ENCODE measurements at places on chromosomes 5 and 9.
A peak's percentile ranks its signal among the peaks of the same experiment; 100 is the strongest.

DNA sequence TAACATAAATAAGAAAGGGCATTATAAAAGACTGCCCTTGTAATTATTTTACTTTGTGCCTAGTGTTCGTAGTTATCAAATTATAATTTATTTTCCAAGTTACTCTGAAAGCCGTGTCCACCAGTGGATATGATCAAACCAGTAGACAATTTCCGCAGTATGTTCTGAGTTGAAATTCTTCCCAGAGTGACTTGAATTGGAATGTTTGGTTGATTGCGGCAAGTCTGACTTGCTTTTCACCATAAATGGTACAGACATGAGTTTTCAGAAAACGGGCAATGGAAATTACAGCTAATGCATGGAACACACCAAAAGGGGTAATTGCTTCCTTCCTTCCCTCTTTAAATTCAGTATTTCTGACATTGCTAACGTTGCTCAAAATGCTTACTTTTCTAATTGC is 56.6 kb downstream of the CHSY3 start:
- peak; percentile 85 for DNase-seq

- no peak for DNase-seq
Measured at GRCh38 chr5:53067641-53068040, 41.9 kb downstream of the MOCS2 start.

DNA sequence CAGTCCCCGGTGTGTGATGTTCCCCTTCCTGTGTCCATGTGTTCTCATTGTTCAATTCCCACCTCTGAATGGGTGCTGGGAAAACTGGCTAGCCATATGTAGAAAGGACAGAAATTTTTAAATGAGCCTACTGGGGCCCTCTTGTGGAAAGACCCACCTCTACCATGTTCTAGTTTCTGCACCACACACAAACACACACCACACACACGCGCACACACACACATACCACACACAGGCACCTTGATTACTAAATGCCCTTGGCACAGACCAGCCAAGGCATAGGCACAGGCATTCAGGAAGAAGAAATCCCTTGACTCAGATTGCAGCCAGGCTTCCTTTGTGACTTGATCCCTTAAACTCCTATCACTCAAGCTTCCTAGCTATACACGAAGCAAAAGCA is 60.5 kb downstream of the SIL1 start:
- peak; percentile 51 for DNase-seq

- peak; percentile 92 for DNase-seq
Measured at GRCh38 chr9:18566121-18566520, 92.2 kb downstream of the ADAMTSL1 start.

- no peak for DNase-seq
Measured at GRCh38 chr5:117759849-117760499, 1185.4 kb upstream of the SEMA6A start.

DNA sequence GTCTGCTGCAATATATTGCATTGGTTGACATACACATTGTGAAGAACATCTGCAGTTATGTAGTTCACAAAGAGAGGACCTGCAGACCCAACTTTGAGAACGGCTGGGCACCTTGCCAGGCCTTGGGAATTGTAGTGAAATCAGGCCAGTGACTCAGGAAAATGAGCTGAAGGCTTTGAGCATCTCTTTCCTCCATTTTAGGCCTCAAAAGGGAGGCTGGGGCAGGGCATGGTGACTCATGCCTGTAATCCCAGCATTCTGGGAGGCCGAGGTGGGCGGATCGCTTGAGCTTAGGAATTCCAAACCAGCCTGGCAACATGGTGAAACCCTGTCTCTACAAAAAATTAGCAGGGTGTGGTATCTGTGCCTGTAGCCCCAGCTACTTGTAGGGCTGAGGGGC is 1.4 kb upstream of the IPPK start:
- peak; percentile 70 for DNase-seq

GRCh38 chr5:139092741-139093343 is 105.3 kb downstream of the SIL1 start:
- no peak for DNase-seq

DNA sequence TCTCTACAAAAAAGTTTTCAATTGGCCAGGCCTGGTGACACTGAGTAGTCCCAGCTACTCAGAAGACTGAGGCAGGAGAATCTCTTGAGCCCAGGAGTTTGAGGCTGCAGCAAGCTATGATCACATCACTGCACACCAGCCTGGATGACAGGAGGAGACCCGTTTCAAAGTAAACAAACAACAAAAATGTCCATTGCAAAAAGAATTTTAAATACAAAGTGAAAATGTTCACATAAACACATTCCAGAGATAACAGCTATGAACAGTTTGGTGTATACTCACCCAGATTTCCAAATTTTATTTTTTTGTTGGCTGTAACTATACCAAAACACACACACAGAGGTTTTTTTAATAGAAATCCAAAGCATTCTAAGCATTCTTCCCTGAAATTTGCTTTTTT is 39.8 kb downstream of the ADRA1B start:
- no peak for DNase-seq

GRCh38 chr5:133895979-133896845 is 72.2 kb downstream of the C5orf15 start:
- DNase-seq, result no peak

DNA sequence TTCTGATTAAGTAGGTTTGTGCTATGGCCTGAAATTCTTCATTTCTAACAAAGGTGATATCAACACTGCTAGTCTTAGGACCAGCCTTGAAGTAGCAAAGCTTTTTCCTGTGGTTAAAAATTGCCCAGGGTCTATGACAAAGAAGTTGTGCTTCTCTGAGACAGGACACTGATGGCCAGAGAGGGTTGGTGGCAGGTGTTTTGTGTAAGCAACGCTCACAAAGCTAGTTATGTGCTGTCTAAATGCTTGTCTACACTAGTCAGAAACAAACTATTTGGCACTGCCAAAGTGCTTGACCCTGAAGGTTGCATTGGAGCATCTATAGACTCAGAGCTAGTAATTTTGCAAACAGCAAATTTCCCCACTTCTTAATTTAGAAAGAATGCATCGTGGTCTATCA is 44.1 kb upstream of the SELENOP start:
- DNase-seq, result no peak

DNA sequence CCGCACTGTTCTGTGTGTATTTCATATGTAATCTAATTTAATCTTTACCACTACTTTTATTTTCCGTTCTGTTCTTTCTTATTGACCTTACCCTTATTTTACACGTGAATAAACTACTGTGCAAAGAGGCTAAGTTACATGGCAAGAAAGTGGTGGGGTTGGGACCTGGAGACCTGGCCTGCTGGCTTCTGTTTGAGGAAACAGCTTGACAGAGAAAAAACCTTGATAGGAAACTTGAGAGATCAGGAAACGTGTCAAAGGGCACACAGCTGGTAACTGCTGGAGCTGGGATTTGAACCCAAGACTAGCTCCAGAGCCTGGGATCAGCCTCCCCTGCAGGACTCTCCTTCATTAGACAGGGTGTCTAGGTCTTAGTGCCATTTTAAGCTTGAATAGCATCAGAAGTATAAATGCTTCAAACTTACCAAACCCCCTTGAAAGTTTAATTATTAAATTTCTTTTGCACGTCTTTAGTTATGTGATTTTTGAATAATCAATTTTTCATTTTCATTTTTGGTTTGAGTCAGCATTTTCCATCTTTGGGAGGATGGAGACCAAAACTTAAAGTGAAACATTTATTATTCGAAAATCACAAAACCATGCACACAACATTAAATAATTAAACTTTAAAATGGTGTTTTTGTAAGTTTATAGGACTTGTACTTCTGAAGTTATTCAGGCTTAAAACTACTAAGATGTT is 129.5 kb downstream of the RGS3 start:
- DNase-seq, result peak; percentile 43

Measured in endothelial cell of umbilical vein (primary cell).